A549 (cell line): ENCODE measurements at places on chromosomes 2 and 18.

GRCh38 chr2:142781146-142781545, 96.3 kb upstream of the KYNU start:
- DNase-seq = no peak

DNA sequence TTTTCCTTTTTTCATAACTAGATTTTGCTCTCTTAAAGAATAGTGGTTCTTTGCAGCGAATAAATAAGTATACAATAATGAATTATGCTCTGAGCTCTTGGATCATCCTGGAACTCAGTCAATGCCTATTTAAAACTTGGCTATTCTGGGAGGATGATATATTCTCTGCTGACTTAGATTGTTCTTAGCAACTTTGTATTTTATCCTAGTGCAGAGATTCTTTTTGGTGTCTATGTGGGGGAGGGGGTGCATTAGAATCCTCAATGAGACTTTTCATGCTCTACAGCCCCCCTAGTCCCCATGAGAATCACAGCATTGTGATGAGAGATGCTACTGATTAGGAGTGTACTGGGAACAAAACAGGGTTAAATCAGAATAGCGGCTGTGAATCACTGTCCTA, 8.8 kb upstream of the FAM98A start:
- no peak for DNase-seq

DNA sequence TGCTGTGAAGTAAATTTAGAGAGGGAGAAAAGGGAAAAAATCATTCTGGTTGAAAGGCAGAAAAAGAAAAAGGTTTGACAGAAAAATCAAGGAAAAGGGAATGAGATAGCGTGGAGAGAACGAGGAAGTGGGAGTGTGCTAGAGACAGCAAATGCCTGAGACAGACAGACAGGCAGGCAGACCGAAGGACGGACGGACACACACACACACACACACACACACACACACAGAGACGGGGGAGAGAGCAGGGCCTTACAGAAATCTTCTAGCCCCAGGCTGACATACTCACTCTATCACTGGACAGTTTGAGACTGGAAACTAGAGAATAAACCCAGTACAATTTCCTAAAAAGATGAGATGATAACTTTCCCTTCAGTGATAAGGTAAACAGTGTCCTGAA, 238.4 kb downstream of the ZNF521 start:
- DNase-seq = no peak

GRCh38 chr2:132038179-132038882, 123.4 kb downstream of the ANKRD30BL start:
- DNase-seq = no peak
